Activated gamma-delta T cell treated with Interleukin-2 at 50 U/mL for 16 hours (primary cell): ENCODE measurements at places on chromosomes 2 and 18.

GRCh38 chr2:177118636-177119035 is 94.0 kb upstream of the HNRNPA3 start:
- DNase-seq: no peak

GRCh38 chr2:121640380-121641316 is 8.6 kb downstream of the CLASP1 start:
- no peak for DNase-seq

DNA sequence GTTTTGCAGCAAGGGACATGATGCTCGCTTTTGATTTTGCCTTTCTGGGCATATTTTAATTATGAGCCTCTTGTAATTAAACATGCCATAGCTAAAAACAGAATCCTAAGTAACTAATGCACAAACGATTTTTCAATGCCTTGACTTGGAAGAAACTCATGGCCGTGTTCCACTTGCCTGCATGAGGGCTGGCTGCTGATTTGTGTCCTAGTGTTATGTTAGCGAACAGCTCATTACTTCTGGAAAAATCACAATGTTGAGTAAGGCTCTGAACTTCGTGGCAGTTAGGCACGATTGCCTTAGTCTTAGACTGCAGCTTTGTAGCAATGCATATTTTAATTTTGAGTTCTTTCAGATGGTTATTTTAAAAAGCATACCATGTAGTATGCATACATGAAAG is 4.5 kb downstream of the THSD7B start:
- DNase-seq: no peak

DNA sequence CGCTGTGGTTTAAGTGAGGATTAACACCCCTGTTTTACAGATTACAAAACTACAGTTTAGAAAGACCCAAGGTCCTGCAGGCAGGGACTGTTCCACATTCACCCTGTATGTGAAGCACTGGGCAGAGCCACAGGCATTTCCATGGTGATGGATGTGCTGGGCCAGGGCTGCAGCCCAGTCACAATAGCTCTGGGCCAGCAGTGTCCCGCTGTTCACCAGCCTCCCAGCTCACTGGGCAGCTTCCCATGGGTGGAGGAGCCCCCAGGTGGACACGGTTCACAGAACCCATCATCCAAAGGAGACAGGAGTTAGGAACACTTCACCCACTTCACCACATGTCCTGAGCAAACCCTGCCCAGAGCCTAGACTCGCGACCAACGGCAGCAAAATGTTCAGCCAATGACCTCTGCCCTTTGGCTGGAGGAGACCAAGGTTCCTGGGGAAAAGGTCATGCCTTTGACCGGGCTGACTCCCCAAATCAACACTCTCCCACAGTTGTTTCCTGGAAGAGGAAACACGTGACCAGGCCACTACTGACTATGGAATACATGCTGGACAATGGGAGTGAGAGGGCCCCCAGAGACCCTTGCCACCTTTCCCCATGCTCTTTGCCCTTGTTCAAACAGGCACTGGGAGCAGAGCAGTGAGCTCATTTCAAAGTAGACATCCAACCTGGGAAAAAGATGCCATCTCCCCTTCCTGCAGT is 28.0 kb upstream of the SLC35F6 start:
- no peak for DNase-seq

GRCh38 chr18:5294113-5294456 is 1.4 kb downstream of the ZBTB14 start:
- no peak for DNase-seq

DNA sequence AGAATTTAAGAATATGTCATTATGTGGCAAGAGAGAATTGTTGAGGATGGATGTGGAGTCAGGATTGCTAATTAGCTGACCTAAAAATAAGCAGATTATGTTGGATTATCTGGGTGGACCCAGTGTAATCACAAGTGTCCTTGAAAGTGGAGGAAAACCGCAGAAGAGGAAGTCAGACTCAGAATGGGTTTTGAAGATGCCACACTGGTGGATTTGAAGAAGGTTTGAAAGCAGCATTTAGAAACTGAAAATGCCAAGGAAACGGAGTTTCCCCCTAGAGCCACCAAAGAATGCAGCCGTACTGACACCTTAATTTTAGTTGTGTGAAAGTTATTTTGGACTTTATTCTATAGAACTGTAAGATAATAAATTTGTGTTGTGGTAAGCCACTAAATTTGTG is 41.6 kb upstream of the DPP10 start:
- no peak for DNase-seq

DNA sequence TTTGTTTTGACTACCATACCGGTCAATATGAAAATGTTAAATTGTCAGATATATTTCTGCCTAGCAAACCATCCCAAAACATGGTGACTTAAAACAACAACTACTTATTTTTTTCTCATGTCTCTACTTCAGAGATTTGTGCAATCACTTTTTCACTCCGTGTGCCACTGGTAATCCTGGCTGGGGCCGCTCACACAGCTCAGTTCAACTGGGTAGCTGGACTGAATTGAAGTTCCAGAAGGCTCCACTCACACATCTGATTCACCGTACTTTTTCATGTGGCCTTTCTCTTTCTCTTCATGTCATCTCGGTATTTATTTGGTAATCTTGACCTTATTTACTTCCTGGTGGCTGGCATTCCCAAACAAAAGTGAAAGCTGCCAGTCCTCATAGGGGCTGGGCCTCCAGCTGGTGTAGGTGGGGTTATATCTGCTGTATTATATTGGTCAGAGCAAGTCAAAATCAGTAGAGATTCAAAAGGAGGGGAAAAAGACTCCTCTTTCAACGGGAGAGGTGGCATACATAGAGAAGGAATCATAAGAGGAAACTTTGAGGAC is 513.9 kb upstream of the NXPH2 start:
- no peak for DNase-seq

DNA sequence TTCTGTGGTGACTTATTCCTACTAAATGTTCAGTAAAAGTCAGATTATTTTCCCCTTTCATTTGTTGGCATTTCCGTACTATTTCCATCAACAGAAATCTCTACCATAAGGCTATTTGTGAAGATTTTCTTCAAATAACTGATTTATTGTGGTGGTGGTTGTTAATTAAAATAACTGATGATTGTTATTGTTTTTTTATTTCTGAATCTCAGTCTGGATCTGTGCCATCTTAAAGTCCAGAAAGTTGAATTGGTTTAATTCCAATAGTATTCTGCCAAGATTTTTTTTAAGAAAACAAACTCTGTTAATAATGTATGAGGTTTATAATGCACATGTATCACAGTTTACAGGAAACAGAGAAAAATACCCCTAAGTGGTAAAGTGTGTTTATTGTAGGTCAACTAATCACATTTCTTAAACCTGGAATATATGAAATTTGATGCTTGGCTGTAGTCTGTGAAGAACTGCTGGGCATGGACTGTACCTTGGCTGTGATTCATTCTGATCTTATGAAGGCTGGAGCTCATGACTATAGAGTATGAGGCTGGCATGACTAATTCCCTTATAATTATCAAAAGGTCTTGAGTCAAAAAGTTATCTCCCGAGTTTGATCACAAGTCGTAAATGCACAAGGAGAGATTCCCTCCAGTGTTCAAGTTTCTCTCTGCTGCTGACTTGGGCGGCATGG is 134.2 kb upstream of the RND3 start:
- DNase-seq: no peak

GRCh38 chr18:59029663-59030429 is 109.8 kb upstream of the SEC11C start:
- no peak for DNase-seq

DNA sequence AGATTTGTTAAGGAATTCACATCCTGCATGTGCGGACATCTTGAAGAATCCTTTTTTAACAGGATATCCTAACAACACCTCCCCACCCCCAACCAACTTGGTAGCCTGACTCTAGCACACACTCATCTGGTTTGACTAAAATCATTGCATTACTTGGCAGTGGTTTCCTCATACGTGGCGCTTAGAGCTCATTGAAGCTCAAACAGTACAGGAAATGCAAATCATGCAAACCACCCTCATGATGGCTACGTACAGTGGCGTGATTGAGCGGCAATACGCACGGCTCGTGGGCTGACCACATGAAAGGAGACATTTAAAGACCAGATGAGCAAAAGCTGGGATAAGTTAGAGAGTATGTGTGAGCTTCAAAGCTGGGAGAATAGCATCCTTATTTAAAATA is 336.2 kb downstream of the ZEB2 start:
- peak; percentile 62 for DNase-seq

DNA sequence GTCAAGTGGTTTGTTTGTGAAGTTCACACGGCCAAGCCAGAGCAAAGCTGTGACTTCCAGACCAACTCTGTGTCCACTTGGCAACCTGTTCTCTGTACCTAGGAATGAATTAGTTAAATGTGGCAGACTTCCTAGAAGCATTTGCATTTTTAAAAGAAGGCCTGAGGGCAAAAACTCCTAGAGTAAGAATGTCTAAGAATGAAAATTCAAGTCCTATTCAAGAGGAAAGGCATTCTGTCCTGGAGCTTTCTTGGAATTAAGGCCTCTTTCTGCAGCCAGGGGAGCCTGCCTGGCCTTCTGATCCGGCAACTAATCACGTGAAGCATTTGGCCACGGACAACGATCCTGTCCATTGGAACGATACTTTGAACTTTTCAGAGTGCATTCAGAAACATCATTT is 155.0 kb downstream of the SETBP1 start:
- no peak for DNase-seq

DNA sequence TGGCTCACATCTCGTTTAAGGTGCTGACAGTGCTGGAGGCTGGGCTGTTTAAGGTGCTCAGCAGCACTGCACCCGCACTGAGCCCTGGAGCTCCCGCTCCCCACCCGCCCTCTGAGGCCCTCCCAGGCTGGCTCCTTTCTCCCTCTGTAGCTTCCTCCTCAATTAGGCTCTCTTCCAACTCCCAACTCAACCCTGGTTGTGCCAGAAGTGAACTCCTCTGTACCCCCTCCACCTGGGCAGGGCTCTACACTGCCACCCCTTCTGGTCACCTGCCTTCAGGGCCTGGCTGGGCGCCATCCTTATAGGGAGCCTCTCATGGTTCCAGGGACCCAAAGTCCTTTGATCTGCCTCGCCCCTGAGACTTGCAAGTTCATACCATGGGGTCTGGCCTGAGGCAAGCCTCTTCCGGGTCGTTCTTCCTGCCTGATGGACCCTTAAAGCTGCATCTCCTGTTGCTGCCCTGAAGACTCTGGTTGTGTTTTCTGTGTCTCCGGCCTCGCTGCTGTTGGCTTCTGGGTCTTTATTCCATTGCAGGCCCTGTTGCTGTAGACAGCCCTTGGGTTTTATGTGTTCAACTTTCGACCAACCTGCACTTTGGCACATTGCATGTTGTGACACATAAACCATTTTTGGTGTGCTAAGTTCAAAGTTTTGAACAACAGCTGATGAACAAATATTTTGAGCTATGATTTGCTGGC is 199.6 kb downstream of the LDLRAD4 start:
- DNase-seq: no peak

DNA sequence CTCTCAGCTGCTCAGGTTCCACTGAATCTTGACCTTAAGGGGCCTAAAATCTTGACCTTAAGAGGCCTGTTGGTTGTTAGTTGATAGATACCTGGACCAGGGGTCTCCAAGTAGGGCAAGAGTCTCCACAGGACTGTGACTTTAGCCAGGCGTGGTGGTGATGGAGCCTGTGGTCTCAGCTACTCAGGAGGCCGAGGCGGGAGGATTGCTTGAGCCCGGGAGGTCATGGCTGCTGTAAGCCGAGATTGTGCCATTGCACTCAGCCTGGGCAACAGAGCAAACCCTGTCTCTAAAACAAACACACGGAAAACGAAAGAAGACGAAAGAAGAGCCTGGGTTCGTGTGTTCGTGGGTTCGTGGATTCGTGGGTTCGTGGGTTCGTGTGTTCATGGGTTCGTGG is 120.2 kb upstream of the CTDP1 start:
- DNase-seq: no peak

GRCh38 chr2:213001297-213001910 is 150.0 kb downstream of the IKZF2 start:
- DNase-seq: no peak

DNA sequence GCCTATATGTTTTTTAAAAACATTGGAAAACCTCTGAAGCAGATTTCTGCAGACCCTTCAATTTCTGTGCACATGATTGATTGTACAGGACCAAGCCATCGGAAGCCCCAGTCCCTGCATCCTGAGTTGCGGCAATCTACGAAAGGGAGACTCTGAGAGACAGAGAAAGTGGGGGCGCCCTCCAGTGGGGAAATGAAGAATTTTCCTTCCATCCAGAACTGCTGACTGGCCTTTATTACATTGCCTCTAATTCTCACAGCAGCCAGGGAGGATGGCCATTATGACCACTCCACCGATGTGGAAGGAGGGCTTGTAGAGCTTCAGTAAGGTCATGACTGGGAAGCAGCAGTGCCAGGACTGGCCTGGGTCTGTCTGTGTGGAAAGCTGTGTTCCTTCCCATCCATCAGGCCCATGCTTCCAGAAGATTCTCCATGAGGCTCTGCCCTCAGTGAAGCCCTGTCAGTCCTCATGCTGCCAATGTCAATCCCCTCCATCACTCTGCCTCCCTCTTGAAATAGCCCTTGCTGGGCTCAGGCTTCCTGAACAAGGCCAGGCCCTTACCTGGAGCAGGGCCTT is 20.0 kb upstream of the RESP18 start:
- peak; percentile 63 for DNase-seq

- no peak for DNase-seq
These were observed 101.5 kb upstream of the HS6ST1 start for GRCh38 chr2:128420131-128420530.

DNA sequence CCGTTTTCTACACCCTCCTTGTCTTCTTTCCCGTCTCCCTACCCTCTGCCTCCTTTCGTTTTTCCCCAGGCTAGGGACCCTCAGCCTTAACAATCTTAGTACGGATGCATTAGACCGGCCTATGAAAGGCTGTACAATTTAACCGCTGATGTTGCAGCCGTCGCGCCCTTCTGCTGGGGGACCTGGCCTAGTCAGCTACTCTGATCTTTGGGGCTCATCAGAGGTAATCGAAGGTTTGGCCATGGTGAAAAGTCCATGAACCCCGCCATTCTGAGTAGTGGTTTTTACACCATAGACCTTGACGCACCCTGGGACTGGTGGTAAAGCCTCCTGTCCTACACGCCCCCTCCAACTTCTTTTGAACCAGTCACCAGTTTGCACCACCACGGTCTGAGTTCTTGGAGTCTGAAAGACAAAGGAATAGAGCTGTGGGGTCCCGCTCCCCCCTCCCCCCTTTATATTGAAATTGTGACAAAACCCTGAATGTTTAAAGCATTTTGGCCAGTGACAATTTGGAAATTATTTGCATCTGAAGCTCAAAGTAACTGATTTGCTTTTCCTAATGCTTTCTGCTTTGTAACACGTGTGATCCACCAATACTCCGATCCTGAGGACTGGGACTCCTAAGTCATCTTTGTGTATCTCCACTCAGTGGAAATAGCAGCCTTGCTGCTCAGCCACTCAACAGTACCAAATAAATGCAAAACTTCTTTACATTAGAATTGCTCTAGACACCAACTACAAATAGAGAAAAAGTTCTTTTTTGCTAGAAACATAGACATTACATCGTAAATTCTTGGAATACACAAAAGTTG is 642 bp upstream of the SRSF7 start:
- no peak for DNase-seq

- DNase-seq: no peak
These were observed 7.0 kb downstream of the INPP1 start for GRCh38 chr2:190350371-190350770.
